HFFc6 (cell line): ENCODE measurements at places on chromosomes 7 and 10. TPM values are rescaled to one million over a fixed set of nuclear protein-coding genes. Genes with fewer than 3 reads are reported as not detected.

Gene GCK
- 0.15 to 0.31 TPM in 2 of 3 replicates, not detected in the other for total RNA-seq

Gene LLCFC1
- not detected in 3 replicates for total RNA-seq

Gene GPR15LG
- not detected in 3 replicates for total RNA-seq

Gene AGAP4
- 5.0 to 8.7 TPM (median 6.1 TPM) in 3 replicates for total RNA-seq

Gene PRSS37
- not detected in 3 replicates for total RNA-seq

Gene ZNF804B
- total RNA-seq = not detected in 3 replicates

Gene LRRC4
- total RNA-seq = 1.9 to 2.4 TPM (median 2.1 TPM) in 3 replicates

Gene SCART1
- total RNA-seq = 0.97 and 1.0 TPM in 2 replicates

Gene NUTM2A
- total RNA-seq = 0.06 to 0.17 TPM in 2 of 3 replicates, not detected in the other

- peak; percentile 92 for DNase-seq
Measured at GRCh38 chr7:120052884-120053382, 220.0 kb upstream of the KCND2 start.

GRCh38 chr7:27168265-27168947, 3.1 kb upstream of the HOXA9 start:
- peak; percentile 70 for DNase-seq

- DNase-seq = no peak
Measured at GRCh38 chr7:143015084-143015483, 11.8 kb downstream of the OR9A2 start.

DNA sequence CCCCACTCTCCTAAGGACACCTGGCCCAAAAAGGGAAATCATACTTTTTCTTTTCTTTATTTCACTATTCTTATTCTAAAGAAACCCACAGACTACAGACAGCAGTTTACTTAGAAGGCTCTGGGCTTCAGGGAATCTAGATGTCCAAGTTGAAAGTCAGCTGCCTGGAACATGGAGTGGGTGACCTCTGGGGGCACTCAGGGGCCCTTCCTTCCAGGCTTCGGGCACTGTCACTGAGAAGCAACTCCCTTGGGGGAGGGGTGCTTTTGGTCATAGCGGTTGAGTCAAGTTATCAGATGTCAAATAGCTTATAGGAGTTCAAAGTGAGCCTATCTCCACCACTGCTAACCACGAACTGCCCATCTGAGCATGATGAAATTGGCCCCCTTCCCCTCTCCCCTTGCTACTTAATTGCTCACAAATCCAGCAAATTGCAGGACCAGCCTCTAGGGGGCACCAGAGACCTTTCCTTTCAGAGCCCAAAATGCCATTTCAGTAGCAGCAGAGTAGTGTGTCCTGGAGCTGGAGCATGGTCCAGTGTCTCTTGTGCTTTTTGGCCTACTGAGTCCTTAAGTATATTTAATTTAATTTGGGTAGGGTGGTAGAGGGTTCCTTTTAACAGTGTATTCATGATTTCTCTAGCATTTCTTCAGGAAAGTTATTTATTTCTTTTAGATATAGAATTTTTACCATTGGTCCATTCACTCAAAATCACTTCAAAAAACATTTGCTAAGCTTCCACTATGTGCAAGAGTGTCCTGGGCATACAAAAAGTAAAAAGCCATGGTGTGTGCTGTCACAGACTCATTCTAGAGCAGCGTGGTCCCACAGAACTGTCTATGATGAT, 463.8 kb downstream of the KCNMA1 start:
- peak; percentile 70 for DNase-seq
